Thoracic aorta (tissue), 2 donors: ENCODE measurements at places on chromosomes 1 and 21. TPM values are rescaled to one million over a fixed set of nuclear protein-coding genes. Genes with fewer than 3 reads are reported as not detected.

GRCh38 chr1:166588741-166589140 is 250.5 kb upstream of the POGK start:
- no peak for DNase-seq

GRCh38 chr1:114286960-114287359 is 133.3 kb upstream of the SYT6 start:
- DNase-seq = no peak

DNA sequence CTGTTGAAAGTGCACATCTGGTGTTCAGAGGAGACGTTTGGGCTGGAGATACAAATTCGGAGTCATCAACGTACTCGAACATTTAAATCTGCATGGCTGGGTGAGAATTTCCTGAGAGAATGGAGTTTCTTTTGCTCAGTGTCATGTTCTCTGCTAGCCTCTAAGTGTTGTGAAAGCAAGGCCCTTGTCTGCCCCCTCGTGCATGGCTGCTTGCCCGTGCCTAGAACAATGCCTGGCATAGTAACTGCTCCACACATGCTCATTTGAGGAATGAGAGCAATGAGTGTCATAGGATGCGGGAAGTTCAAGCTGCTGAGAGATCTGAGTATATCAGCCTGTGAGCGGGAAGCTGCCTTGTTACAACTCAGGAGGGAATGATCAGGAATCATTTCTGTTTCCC is 171.1 kb upstream of the CSF3R start:
- no peak for DNase-seq

GRCh38 chr1:89863165-89863830 is 42.5 kb downstream of the LRRC8D start:
- no peak for DNase-seq

- DNase-seq = no peak
Measured at GRCh38 chr1:220924331-220924970, 45.2 kb downstream of the HLX start.

- DNase-seq = no peak
Measured at GRCh38 chr1:118049981-118050380, 120.4 kb downstream of the WDR3 start.

GRCh38 chr1:166908942-166909341 is 32.9 kb upstream of the TADA1 start:
- no peak for DNase-seq

HAO2 gene
- total RNA-seq = not detected

NHLH1 gene
- not detected for total RNA-seq

NR5A2 gene
- 3.6 TPM for total RNA-seq

WNT9A gene
- 7.9 TPM for total RNA-seq

WNT4 gene
- total RNA-seq = not detected

LGR6 gene
- 76.6 TPM for total RNA-seq
